Muscle of leg (tissue), 16 donors: ENCODE measurements at places on chromosomes 1 and 21. TPM values are rescaled to one million over a fixed set of nuclear protein-coding genes. Genes with fewer than 3 reads are reported as not detected.

The TCHH gene
- total RNA-seq: under 0.01 TPM

DNA sequence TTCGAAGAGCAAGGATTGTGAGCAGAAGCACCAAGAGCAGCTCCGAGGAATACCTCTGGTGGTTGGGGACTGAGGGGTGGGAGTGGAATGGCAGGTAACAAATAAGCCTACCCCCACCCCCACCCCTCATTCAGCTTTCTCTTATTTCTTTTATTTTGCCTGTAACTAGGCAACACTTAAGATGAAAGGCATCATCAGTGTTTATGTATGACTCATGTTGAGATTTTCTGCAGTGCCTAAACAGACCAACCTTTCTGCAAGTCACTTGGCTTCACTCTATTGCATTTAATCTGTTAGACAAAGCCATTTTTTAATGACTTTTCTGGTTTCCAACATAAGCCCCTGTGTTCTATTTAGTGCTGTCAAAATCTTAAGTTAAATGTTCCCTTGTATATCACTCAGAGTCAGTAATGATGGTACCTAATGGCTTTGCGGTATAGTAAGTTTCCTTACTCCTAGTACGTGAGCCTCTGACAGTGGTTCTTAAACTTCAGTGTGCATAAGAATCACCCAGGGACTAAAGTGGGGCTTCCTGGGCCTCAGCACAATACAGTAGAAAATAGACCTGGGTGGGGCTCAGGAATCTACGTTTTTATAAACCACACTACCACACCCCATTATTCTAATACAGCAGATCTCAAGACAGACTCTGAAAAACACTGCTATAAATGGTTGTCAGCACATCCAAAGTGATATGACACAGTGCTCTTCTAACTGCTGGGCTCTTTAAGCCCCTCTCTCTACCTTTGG is 19.9 kb downstream of the CASQ2 start:
- H3K27me3 ChIP-seq: no peaks in the 10 kb centered on the region
- H3K36me3 ChIP-seq: peaks cover 10% of the 10 kb centered on the region
- H3K27ac ChIP-seq: peak overlapping the region; percentile 56
- H3K4me1 ChIP-seq: peaks cover 35% of the 10 kb centered on the region

DNA sequence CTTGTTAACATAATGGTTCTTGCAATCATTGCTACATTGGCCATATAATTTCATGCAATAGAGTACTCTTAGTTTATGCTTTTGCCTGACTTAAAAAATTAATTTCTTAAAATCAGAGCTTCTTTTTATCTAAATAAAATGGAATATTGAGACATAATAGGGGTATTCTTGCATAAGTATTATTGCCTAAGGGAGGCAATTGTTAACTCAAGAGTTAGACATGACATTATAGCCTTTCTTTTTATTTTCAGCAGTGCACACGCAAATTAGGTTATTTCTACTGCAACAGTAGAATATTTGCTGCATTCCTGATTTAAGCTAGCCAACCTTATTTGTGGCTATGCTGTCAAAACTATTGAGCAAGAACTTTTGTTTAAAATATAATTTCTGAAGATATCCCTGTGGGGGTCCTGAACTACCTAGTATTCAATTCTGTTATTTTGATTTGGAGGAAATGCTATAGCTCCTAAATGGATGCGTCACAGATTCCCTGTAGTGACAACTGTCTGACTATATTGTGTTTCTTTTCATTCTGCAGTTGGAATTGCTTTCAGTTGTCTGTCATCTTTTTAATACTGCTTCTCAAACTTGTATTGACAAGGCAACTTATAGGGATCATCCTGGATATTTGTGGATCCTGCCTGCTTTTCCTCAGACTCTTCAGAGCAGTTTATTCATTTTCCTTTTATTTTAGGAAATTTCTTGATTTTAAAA is 211.0 kb downstream of the PATJ start:
- H3K4me1 ChIP-seq: no peaks in the 10 kb centered on the region
- H3K27ac ChIP-seq: no peak overlapping the region
- H3K36me3 ChIP-seq: no peaks in the 10 kb centered on the region
- no peak for DNase-seq
- no peak overlapping the region for H3K4me3 ChIP-seq

- no peak overlapping the region for H3K4me3 ChIP-seq
- DNase-seq: peak; percentile 93
- no peaks in the 10 kb centered on the region for H3K36me3 ChIP-seq
- H3K27ac ChIP-seq: peak overlapping the region; percentile 74
Observed at GRCh38 chr1:183070923-183071618, 47.9 kb downstream of the LAMC1 start.

GRCh38 chr1:21379571-21379970 is 60.4 kb upstream of the NBPF3 start:
- no peak for DNase-seq
- no peak overlapping the region for H3K4me3 ChIP-seq
- no peaks in the 10 kb centered on the region for H3K36me3 ChIP-seq

GRCh38 chr21:42171091-42172053 is 47.6 kb upstream of the ABCG1 start:
- no peak for DNase-seq
- H3K4me3 ChIP-seq: no peak overlapping the region
- no peak overlapping the region for H3K27ac ChIP-seq
- peaks cover 3% of the 10 kb centered on the region for H3K4me1 ChIP-seq
- H3K27me3 ChIP-seq: peaks cover 5% of the 10 kb centered on the region

- peaks cover 47% of the 10 kb centered on the region for H3K27me3 ChIP-seq
- H3K4me3 ChIP-seq: peak overlapping the region; percentile 37
- H3K4me1 ChIP-seq: peaks cover 19% of the 10 kb centered on the region
- no peaks in the 10 kb centered on the region for H3K36me3 ChIP-seq
- no peak for DNase-seq
- no peak overlapping the region for H3K27ac ChIP-seq
Observed at GRCh38 chr1:84997667-84998600, 1.0 kb upstream of the MCOLN2 start.

GRCh38 chr1:36894824-36895223 is 139.5 kb downstream of the GRIK3 start:
- no peak overlapping the region for H3K4me3 ChIP-seq
- no peak for DNase-seq
- no peak overlapping the region for H3K27ac ChIP-seq
- no peaks in the 10 kb centered on the region for H3K36me3 ChIP-seq
- H3K27me3 ChIP-seq: no peaks in the 10 kb centered on the region

DNA sequence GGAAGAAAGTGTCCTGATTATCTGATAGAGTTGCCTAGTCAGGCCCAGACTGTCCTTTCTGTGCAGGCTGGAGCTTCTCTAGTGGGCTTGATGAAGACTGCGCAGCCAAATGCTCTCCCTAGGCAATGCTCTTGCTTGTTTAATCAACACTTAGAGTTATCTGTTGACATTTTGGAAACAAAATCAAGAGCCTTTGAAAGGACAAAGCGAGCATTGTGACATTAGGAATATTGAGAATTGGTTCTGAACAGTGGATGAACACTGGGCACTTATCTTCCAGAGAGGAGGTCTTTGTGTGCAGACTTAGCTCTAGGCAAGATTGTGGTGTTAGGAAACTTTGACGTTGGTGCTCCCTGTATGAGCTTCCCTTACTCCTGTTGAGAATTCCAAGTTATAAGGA is 94.5 kb downstream of the DNTTIP2 start:
- no peak overlapping the region for H3K4me3 ChIP-seq
- peaks cover 2% of the 10 kb centered on the region for H3K4me1 ChIP-seq
- DNase-seq: no peak
- H3K36me3 ChIP-seq: no peaks in the 10 kb centered on the region
- H3K27ac ChIP-seq: no peak overlapping the region
